Upper lobe of right lung (tissue), 1 donor: ENCODE measurements at places on chromosomes 2 and 18. TPM values are rescaled to one million over a fixed set of nuclear protein-coding genes. Genes with fewer than 3 reads are reported as not detected.

IL1A gene
- 1.9 TPM for total RNA-seq

PJVK gene
- total RNA-seq = 2.3 TPM

GRCh38 chr2:58064086-58064485 lies 17.5 kb downstream of the VRK2 start:
- no peaks in the 10 kb centered on the region for H3K4me1 ChIP-seq
- no peak for DNase-seq
- H3K36me3 ChIP-seq = peaks cover 8% of the 10 kb centered on the region
- H3K27ac ChIP-seq = no peak overlapping the region
- H3K27me3 ChIP-seq = no peaks in the 10 kb centered on the region

DNA sequence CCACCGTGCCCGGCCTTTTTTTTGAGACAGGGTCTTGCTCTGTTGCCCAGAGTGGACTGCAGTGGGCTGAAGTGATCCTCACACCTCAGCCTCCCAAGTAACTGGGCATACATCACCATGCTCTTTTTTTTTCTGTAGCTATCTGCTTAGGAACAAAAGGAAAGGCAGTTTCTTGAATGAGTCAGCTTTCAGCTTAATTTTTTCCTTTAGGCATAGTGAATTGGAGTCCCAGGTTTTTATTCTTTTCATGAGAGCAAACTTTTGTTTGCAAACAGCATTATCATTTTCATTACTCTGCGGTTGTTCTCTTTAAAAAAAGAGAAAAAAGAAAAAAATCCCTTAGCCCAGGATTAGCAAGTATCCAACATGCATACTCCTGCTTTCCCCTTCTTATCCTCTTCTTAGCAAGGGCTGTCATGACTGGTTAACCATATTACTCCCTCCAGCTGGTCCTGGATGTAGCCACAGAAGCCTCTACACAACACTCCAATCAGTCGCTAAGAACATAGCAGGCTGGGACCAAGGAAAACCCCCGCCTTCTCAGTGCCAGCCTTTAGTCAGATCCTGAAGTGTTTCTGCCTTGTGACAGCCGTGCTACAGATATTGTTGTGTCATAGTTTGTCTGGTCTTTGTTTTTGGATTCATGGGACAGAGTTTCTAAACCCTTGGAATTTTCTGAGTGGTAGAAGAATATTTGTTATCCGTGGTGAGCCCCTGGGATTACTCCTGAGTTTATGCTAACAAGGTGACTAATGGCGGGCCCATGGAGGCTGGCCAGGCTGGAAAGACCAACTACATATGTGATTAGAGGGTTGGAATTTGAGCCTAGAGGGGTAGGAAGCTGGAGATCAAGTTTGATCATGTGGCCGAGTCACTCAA lies 23.3 kb upstream of the ST3GAL5 start:
- H3K27ac ChIP-seq = peak overlapping the region; percentile 25
- no peak overlapping the region for H3K4me3 ChIP-seq
- peaks cover 7% of the 10 kb centered on the region for H3K4me1 ChIP-seq
- no peaks in the 10 kb centered on the region for H3K27me3 ChIP-seq
- no peak for DNase-seq
- no peaks in the 10 kb centered on the region for H3K36me3 ChIP-seq

GRCh38 chr2:73700131-73700611 lies 37.0 kb downstream of the TPRKB start:
- no peaks in the 10 kb centered on the region for H3K27me3 ChIP-seq
- H3K36me3 ChIP-seq = no peaks in the 10 kb centered on the region
- H3K27ac ChIP-seq = peak overlapping the region; percentile 47
- H3K4me3 ChIP-seq = no peak overlapping the region

DNA sequence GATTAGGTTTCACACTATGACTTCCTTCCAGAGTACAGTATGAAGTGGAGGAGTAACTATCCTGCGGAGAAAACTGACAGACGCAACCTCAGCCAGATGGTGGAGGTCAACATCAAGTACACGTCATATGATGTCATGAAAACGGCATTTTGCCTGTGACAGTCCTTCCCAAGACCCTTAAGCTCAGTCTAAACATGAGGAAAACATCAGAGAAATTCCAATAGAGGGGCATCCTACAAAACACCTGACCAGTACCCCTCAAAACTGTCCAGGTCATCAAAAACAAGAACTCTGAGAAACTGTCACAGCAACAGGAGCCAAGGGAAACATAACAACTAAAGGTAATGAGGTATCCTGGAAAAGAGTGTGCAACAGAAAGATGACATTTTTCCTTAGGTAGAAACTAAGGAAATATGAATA lies 1.7 kb downstream of the RNU4ATAC start:
- no peak for DNase-seq
- H3K27me3 ChIP-seq = no peaks in the 10 kb centered on the region
- no peak overlapping the region for H3K4me3 ChIP-seq
- no peak overlapping the region for H3K27ac ChIP-seq
- H3K36me3 ChIP-seq = peaks cover 8% of the 10 kb centered on the region

DNA sequence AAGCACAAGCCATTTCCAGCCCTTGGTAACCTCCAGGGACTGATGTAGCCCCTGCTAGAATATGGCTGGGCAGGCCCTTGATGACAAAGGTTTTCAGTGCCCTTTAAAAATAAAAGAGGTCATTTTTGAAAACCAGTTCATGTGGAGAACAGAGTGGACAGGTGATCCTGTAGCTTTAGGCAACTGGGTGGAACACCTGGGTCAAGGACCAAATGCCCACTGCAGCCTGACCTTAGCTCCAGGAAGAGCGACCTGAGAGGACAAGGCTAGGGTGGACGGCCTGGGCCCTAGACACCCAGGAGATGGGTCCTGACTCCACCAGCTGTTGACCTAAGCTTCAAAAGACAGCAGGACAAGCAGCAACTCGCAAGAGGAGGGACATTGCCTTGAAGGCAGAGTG lies 116.6 kb downstream of the LIPG start:
- no peak overlapping the region for H3K27ac ChIP-seq
- DNase-seq = no peak
- no peaks in the 10 kb centered on the region for H3K4me1 ChIP-seq
